HS-27A (cell line): ENCODE measurements at places on chromosomes 1 and 21.

DNA sequence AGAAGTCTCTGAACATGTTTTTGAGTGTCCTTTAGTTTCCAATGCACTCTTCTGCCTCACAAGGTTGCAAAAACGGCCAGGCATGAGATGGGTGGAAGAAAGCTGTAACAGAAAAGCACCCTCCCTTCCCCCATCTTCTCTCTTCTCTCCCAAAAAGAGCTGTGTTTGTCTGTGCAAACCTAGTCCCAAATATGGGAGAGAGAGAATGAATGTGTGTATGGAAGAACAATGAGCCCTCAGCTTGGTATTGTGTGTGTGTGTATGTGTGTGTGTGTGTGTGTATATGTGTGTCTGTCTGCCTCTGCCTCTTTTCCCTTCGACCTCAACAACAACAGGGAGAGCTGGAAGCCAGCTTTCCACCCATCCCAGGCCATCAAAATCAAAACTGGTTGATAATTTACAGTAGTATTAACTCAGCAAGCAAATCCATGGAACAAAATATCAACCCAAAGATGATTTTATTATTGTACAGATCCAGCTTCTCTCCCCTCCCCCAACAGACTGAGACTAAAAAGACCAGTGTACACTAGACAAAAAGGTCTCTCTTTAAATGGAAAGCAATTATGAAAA is 1.8 kb downstream of the RERE start:
- DNase-seq: no peak

- no peak for DNase-seq
Measured at GRCh38 chr1:228180271-228180958, 14.8 kb downstream of the IBA57 start.

DNA sequence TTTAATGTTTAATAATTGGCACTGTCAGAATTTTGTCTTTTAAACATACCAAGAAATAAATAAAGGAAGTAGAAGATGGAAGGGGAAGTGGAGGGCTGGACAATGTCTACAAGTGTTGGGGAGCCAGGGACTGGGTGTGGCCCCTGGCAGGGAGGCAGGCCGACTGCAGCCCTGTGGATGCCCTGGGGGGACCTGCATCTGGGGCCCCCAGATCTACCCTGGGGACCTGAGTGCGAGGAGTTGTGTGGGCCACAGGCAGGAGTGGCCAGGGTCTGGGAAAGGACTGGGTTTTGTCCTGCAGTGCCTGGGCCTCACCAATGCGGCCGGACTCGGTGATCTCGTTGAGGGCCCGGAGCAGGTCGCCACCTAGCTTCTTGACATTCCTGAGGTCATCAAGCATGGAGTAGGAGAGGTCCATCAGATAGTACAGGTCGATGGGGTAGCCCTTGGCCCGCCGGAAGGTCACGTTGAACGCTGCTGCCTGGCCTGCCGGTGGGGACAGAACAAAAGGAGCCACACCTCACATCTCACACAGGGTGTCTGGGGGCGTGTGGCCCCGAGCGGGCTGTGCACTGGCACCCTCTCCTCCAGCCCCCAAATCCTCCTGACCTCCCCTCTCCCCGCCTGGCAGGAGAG is 17.5 kb downstream of the ITGB2 start:
- DNase-seq: no peak

DNA sequence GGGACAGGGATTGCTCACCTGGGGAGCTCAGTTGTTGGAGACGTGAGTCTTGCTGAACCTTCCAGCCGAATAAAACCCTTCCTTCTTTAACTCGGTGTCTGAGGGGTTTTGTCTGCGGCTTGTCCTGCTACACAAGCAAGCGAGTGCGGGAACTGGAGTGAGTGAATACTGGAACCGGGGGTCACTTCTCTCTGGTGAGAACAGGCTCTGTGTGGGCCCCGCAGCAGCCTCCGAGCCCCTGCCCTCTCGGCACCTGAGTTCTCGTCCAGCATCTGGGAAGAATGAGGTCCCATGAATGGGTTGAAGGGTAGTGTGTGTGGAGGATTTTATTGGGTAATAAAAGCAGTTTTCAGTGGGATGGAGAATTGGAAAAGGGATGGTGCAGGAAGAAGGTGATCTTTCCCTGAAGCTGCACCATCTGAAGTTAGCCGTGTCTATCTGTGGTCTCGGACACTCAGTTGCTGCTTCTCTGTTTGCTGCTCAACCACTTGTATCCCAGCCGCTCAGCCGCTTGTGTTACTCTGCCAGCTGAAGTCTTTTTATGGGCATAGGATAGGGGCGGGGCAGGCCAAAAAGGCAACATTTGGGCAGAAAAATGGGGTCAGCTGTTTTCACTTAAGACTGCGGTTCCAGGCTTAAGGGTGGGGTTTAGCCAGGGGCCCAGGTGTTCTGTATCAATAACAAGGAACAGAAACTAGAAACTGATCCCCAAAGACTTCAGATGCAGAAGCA is 450.6 kb upstream of the CAMK1G start:
- no peak for DNase-seq

DNA sequence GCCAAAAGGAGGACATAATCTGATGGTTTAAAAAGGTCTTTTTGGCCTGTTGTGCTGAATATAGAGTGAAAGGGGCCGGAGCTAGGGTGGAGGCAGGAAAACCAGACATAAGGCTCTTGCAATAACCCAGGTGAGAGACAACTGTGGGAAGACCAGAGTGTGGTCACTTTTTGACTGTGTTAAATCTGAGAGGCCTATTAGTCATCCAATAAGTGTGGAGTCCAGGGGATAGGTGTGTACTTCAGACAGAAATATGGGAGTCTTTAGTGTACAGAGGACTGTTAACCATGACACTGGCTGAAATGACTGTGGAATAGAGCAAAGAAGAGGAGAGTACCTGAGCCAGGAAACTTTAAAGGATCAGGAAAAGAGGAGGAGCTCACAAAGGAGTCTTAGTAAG is 89.3 kb downstream of the VAV3 start:
- DNase-seq: no peak

DNA sequence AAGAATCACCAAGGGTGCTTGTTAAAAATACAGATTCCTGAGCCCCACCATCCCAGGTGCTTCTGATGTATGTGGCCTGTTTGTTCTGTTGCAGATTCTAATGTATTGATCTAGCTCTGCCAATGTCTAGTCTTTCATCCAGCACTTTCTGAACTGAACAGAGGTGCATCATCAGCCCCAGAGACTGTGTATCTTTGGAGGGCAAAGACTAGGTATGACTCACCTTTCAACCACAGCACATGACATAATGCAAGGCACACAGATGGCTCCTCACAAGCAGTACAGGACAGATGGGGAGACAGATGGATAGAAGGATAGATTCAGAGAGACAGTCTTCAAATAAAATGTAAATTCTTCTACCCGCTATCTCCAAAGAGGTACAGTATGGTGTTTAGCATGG is 32.3 kb downstream of the CD58 start:
- peak; percentile 19 for DNase-seq

DNA sequence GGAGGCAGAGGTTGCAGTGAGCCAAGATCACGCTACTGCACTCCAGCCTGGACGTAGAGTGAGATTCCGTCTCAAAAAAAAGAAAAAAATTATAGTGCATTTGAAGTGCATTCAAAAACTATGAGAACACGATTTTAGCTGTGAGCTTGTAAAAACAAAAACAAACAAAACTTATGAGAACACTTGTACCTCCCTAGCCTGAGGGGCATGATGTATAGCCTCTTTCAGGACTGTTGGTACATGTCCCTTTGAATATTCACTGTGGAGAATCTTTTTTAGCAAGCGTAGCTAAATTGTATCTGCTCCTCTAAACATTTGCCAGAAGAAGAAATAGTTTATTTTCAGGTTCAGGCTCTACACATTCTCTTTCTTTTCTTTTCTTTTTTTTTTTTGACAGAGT is 9.5 kb upstream of the DEGS1 start:
- DNase-seq: no peak

DNA sequence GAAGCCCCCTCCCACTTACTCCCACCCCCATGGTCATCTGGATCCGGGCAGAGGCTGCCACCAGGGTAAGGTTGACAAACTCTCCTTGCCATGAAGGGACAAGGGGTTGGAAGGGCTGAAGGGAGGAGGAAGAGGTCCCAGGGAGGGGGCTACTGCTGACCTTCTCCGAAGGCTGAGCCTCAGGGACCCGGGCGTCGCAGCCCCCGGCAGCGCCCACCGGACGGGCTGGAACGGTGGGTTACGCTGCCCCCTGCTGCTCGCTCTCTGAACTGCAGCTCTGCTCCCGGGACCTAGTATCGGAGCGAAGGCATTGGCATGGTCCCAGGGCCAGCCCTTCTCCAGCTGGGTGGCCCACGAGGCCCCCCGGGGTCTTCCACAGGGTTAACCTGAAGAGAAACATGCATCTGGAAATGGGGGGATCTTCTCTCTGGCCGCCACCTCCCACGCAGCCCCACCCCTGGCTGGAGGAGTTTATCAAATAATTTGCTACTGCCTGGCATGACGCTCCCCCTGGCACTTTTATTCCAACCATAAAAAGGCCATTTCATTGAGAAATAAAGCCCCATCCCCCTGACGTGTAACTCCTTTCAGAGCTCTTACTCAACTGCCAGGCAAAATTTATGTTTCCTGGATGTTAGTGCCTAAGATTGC is 70.4 kb upstream of the TARDBP start:
- DNase-seq: no peak

DNA sequence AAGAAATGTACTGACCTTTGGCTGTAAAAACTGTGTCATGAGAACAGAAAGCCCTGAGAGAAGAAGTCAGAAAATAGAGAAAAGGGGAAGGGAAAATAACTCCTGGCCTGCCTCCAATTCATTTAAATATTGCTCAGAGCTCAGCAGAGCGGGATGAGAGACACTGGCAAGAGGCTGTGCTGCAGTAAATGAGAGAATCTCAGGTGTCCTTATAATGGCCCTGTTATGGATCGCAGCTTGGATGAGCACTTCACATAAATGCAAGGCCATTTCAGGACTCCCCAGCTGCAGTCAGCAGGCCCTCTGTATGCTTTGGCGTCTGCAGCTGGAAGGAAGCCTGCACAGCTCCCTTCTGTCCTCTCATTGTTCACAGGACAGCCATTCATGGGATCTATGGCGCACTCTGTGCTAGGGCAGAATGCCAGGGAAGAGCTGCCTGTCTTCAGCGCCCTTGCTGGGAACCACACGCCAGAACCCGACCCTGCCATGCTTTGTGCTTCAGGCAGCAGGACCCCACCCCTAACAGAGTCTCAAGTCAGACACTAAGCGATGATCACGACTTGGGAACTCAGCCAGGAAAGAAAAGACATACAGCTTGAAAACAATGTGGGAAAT is 20.7 kb upstream of the ABCB10 start:
- no peak for DNase-seq

GRCh38 chr1:113456967-113457366 is 66.7 kb downstream of the MAGI3 start:
- peak; percentile 91 for DNase-seq

- DNase-seq: no peak
Measured at GRCh38 chr1:180366371-180367068, 135.9 kb downstream of the ACBD6 start.

GRCh38 chr1:160346958-160347357 is 3.8 kb downstream of the NCSTN start:
- no peak for DNase-seq

DNA sequence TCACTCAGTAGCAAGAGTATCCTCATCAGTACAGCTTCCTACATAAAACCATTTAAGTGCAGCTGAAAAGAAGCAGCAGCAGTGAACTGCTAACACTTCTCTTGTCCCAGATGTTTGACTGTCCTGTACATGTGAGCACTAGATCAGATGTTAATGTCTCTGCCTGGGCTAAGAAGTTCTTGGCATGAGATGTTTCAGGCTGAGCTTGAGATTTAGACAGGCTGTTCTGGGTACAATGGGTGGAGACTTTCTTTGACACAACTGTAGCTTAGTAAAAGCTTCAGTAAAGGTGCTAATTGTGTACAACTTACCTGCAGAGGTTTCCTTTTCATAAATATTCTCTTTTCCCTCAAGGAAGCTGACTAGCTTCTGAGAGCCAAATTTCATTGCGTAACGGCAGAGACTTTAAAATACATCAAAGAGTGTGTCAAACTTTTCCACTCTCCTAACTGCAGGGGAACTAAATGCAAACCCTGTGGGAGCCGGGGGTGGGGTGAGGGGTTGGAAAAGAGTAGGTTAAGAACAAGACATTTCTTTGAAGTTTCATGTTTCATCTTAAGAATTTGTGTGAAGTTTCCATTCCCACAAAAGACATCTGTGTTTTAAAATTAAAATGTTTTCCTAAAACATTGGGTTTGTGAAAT is 82.1 kb upstream of the CCDC190 start:
- no peak for DNase-seq

GRCh38 chr1:110608247-110608646 is 2.1 kb upstream of the KCNA2 start:
- no peak for DNase-seq

GRCh38 chr1:107000902-107001301 is 55.6 kb upstream of the PRMT6 start:
- DNase-seq: no peak

GRCh38 chr1:26723013-26723991 is 27.5 kb downstream of the ARID1A start:
- DNase-seq: peak; percentile 95

DNA sequence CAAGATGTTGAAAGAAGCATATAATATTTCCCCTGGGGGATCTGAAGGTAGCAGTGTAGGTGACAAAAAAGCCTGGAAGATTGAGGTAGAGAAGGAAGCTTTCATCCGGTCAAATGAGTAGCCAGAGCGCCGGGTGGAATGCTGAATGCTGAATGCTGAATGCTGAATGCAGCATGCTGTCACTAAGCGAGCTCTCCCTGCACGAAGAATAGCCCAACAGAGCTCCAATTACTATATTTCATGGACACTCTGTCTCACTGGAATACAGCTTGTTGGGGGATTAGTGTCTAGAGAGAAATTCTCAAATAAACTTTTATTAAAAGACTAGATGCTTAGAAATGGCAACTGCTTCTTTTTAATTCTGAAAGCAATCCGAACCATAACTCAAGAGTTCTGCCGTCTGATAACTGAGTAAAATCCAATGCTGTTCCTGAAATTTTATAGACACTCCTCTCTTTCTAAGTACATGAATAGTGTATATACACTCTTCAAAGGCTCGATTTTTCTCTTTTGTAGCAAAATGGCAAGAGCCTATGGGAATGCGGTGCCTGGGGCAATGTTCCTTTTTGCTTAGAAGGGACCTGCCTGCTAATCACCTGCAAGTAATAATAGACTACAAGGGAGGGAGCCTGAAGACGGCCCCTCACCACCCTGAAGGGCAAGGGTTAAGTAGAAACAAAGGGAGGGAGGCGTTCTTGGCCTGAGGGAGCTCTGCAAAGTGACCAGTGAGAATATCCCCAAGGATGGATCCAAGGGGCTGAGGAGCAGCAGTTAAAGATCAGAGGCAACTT is 203.7 kb upstream of the ESRRG start:
- no peak for DNase-seq

DNA sequence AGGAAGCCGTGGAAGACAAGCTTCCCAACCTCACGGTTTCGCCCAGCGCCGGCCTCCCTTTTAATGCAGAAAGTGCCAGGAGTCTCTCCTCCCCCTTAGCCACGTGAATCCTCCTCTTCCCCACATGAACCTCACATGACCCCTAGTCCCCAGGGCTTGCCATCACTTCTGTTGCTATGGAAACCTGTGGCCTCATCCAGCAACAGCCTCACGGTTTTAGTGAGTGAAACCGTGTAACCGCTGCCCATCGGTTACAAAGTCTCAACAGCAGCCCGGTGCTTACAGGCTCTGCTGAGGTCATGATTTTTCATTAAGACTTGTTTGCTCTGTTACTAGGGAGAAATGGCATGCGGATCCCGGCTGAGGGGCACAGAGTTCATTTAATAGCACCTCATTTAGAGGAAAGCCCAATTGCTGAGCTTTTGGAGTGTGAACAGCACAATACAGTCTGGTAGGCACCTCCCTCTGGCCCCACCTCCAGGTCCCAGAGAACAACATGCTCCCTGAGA is 143.2 kb upstream of the BACE2 start:
- no peak for DNase-seq

- DNase-seq: no peak
Measured at GRCh38 chr21:43195121-43196021, 26.6 kb downstream of the CRYAA start.
